Nephron progenitor cell (in vitro differentiated cells): ENCODE measurements at places on chromosomes 16 and 17.

GRCh38 chr16:82229800-82230619 is 60.0 kb upstream of the MPHOSPH6 start:
- peaks cover 12% of the 10 kb centered on the region for H3K4me1 ChIP-seq
- H3K36me3 ChIP-seq: no peaks in the 10 kb centered on the region
- no peak overlapping the region for H3K4me3 ChIP-seq

DNA sequence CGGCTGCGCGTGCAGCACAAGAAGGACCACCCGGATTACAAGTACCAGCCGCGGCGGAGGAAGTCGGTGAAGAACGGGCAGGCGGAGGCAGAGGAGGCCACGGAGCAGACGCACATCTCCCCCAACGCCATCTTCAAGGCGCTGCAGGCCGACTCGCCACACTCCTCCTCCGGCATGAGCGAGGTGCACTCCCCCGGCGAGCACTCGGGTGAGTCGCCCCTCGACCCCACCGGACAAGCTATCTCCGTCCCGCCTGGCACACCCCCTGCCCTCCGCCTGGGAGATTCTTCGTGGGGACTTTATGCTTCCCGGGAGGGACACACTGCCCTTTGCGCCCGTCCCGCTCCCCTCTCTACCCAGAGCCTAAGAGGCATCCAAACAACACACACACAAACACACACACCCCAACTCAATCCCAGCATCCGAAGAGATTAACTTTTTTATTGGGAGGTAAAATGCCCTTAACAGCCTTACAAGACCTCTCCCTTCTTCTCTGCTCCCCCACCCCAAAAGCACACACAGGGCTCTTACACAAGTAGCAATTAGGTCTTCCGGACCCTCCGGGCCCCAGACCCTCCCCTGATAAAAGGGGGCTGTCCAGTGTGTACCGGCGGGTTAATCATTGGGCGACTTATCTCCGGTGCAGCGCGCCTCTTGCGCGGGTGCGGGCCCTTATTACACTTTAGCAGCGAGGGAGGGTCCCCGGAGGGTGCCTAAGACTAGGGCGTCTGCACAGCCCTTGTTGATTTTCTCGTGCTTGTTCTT is 2.1 kb downstream of the SOX9 start:
- H3K4me3 ChIP-seq: peak overlapping the region; percentile 96
- peaks cover 19% of the 10 kb centered on the region for H3K36me3 ChIP-seq
- H3K27ac ChIP-seq: no peak overlapping the region
- peak; percentile 70 for DNase-seq
- H3K4me1 ChIP-seq: peaks cover 71% of the 10 kb centered on the region

- DNase-seq: no peak
- H3K4me1 ChIP-seq: peaks cover 27% of the 10 kb centered on the region
- H3K36me3 ChIP-seq: peaks cover 19% of the 10 kb centered on the region
- peaks cover 4% of the 10 kb centered on the region for H3K27me3 ChIP-seq
- H3K4me3 ChIP-seq: no peak overlapping the region
Measured at GRCh38 chr17:76414334-76415295, 30.2 kb downstream of the SPHK1 start.

DNA sequence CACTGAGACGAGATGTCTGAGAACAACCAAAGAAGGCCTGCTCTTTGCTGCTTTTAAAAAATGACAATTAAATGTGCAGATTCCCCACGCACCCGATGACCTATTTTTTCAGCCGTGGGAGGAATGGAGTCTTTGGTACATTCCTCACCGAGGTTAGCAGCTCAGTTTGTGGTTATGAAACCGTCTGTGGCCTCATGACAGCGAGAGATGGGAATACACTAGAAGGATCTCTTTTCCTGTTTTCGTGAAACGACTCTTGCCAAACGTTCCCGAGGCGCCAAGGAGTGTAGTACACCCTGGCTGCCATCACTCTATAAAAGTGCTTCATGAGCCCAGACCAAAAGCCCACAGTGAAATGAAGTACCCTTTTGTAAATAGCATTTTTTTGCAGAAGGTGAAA is 87.8 kb downstream of the CRISPLD2 start:
- no peak overlapping the region for H3K4me3 ChIP-seq
- H3K27ac ChIP-seq: no peak overlapping the region
- no peaks in the 10 kb centered on the region for H3K36me3 ChIP-seq

DNA sequence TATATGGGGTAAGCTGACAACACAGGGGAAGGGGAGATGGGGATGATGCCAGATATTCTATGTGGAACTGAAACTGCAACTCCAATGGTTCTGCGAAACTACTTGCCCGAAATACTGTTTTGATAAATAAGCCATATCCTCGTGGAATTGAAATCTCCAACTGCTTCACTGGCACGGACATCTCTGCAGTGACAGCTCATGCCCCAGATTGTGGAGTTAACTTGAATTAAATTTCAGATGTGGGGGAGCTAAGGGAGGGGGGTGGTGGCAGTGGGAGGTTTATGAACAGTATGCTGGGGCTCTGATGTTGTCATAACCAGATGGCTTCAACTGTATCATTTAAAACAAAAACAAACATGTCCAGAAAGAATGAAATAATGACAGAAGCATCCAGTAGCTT is 21.8 kb downstream of the NXPH3 start:
- H3K27ac ChIP-seq: no peak overlapping the region
- peaks cover 8% of the 10 kb centered on the region for H3K4me1 ChIP-seq
- H3K4me3 ChIP-seq: no peak overlapping the region
- H3K36me3 ChIP-seq: peaks cover 69% of the 10 kb centered on the region
- DNase-seq: no peak

DNA sequence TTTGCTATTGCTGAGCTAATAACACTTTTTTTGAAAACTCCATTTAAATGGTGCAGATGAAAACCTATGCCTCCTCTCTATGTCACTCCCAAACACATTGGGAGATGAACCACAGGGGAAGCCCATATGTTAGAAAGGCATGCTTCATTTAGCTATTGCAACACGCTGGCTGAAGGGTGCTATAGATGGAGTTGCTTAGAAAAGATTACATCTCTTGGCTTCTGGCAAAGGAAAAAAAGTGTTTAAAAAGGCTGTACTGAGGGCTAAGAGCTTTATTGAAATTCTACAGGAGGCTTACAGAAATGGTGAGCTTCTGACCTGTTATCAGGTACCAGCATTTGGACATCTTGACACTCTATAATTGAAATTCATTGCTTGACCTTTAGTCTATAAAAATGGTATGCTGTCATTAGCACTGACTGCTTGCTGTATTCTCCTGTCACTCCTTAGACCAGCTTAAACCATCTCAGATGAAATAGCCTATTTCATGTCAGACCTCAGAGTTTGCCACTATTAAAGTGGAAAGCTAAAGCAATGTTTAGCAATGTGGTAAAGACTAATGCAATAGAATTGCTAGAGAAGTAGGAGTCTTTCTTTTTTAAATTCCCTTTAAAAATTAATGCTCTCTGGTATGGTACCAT is 503.9 kb downstream of the CDH11 start:
- H3K27me3 ChIP-seq: no peaks in the 10 kb centered on the region
- H3K4me1 ChIP-seq: peaks cover 4% of the 10 kb centered on the region
- no peak for DNase-seq
- no peak overlapping the region for H3K27ac ChIP-seq
- H3K36me3 ChIP-seq: no peaks in the 10 kb centered on the region
- H3K4me3 ChIP-seq: no peak overlapping the region

GRCh38 chr17:66755944-66756290 is 79.0 kb upstream of the CACNG5 start:
- H3K27ac ChIP-seq: peak overlapping the region; percentile 75
- no peak for DNase-seq
- peaks cover 29% of the 10 kb centered on the region for H3K4me1 ChIP-seq
- H3K36me3 ChIP-seq: peaks cover 5% of the 10 kb centered on the region
- no peaks in the 10 kb centered on the region for H3K27me3 ChIP-seq

DNA sequence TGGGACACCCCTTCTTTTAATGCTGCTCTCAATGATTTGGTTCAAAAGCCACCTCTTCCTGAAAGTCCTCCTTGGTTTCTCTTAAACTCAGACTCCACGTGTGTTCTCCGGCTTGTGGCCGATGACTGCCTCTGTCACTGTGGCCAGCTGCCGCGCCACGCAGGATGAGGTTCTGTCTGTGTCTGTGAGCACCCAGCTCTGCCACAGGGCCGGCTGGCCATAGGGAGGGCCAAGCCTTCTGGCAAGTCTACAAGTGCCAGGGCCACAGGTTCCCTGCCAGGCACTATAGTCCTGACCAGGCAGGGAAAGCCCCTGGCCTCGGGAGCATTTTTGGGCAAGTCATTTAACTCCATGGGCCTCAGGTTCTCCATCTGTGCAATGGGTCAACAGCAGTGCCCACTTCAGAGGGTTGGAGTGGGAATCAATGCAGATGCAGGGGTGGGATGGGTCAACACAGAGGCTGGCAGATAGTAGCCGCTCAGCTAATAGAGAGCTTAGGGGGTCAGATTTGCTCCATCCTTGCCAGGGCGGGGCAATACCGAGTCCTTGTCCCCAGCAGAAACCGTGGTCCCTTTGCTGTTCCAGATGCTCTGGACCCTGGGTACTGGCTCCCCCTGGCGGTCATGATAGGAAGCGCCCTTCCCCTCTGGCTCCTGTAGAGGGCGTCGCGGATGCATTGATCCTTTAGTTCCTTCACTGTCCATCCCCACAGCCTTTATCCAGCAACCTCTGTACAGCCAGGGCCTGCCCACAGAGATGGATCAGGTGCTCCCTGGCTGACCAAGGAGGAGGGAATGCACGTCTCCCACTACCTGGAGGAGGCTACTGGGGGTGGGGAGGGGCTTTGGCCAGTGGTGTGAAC is 19.3 kb upstream of the ADGRG3 start:
- peak; percentile 87 for DNase-seq
- H3K36me3 ChIP-seq: no peaks in the 10 kb centered on the region
- H3K4me1 ChIP-seq: peaks cover 30% of the 10 kb centered on the region
- no peak overlapping the region for H3K27ac ChIP-seq

- no peaks in the 10 kb centered on the region for H3K36me3 ChIP-seq
- peaks cover 3% of the 10 kb centered on the region for H3K27me3 ChIP-seq
- H3K4me3 ChIP-seq: no peak overlapping the region
- H3K27ac ChIP-seq: no peak overlapping the region
- peaks cover 57% of the 10 kb centered on the region for H3K4me1 ChIP-seq
- no peak for DNase-seq
Measured at GRCh38 chr16:78664811-78665772, 565.6 kb downstream of the WWOX start.

GRCh38 chr17:7113273-7114071 is 1.1 kb downstream of the ASGR2 start:
- H3K36me3 ChIP-seq: peaks cover 5% of the 10 kb centered on the region
- no peak overlapping the region for H3K4me3 ChIP-seq
- peaks cover 26% of the 10 kb centered on the region for H3K4me1 ChIP-seq
- H3K27me3 ChIP-seq: peaks cover 3% of the 10 kb centered on the region
- DNase-seq: no peak

DNA sequence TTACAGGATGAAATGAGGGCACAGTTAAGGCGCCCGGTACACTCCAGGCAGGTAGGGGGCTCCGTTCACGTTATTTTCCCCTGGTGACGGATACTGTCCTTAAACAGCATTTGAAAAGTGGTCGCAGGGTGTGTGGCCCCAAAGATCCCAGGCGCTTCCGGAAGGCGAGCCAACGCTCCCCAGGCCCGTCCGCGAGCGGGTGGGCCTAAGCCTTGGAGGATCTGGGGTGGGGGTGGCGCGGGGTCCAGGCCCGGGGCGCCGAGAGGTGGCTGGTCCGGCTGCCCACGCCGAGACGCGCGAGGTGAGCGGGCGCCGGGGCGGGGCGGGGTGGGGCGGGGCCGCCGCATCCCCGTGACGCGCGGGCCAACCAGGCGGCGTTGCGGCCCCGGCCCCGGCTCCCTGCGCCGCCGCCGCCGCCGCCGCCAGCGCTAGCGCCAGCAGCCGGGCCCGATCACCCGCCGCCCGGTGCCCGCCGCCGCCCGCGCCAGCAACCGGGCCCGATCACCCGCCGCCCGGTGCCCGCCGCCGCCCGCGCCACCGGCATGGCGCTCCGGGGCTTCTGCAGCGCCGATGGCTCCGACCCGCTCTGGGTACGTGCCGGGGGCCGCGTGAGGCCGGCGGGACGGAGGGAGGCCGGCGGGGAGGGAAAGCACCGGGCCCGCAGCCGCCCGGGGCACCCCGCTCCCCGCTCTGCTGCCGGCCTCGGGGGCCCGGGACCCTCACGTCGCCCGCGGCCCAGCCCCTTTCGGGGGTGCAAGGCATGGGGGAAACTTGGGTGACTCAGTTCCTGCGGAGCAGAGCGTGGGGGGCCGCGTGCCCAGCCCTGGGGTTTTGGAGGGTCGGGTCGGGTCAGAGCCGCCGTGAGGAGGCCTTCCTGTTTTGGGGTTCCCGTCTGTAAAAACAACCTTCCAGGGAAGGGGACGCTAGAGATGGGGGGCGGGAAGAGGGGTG is at the start of gene ABCC1:
ABCC1 (plus strand) TSS at position 407 of the 951 bp plus-strand sequence; CDS start at position 543, 136 bp downstream.
- DNase-seq: peak; percentile 67
- peaks cover 25% of the 10 kb centered on the region for H3K4me1 ChIP-seq
- H3K4me3 ChIP-seq: peak within 1 kb of the TSS; percentile 97
- peaks cover 20% of the 10 kb centered on the region for H3K27me3 ChIP-seq
- peak within 1 kb of the TSS; percentile 69 for H3K27ac ChIP-seq

DNA sequence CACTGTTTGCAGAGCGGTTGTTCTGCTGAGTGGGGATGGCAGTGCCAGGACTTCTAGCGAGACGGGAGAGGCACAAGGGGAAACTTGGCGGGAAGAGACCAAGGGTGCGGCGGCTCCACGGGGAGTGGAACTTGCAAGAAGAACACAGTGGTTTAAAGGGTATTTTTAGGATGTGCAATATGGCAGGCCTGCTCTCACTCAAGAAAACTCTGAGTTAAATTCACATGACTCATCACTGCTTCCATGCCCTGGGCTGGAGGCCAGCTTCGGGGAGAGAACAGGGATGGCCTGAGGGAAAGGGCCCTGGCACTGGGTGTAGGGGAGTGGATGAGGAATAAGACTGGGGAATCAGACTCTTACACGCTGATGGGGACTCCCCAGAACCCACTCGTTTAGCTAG is 13.3 kb upstream of the CD300LD start:
- H3K4me1 ChIP-seq: no peaks in the 10 kb centered on the region
- no peak overlapping the region for H3K4me3 ChIP-seq
- no peak overlapping the region for H3K27ac ChIP-seq
- no peak for DNase-seq

- no peaks in the 10 kb centered on the region for H3K36me3 ChIP-seq
- H3K4me1 ChIP-seq: peaks cover 55% of the 10 kb centered on the region
- peak; percentile 13 for DNase-seq
Measured at GRCh38 chr17:1621273-1621954, 7.2 kb downstream of the SLC43A2 start.

GRCh38 chr16:88406096-88407041 is 23.6 kb downstream of the ZNF469 start:
- no peak for DNase-seq
- H3K4me1 ChIP-seq: peaks cover 73% of the 10 kb centered on the region
- peaks cover 16% of the 10 kb centered on the region for H3K27me3 ChIP-seq
- no peaks in the 10 kb centered on the region for H3K36me3 ChIP-seq
- H3K4me3 ChIP-seq: no peak overlapping the region

GRCh38 chr17:45398800-45399199 is 33.9 kb downstream of the ARHGAP27 start:
- peaks cover 23% of the 10 kb centered on the region for H3K4me1 ChIP-seq
- H3K27ac ChIP-seq: peak overlapping the region; percentile 53
- no peak for DNase-seq

DNA sequence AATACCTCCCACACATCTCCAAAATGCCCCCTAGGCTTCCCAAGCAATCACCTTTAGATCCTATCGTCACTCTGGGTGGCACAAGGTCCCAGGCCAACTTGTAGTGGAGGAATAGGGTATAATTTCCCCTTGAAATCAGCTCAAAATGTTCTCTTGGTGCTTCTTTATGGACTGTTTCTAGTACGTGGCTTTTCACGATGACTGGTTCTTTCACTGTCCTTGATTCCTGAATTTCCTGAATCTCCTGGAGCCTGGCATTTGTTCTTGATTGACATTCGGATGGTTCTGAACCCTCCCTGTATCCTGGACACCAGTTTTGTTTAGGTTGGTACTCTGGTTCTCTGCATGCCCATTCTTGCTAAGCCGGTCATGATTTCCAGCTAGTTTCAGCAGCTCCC is 6.9 kb upstream of the VPS53 start:
- peaks cover 5% of the 10 kb centered on the region for H3K36me3 ChIP-seq
- DNase-seq: no peak
- H3K27ac ChIP-seq: no peak overlapping the region
- H3K4me3 ChIP-seq: no peak overlapping the region
- peaks cover 10% of the 10 kb centered on the region for H3K4me1 ChIP-seq
- peaks cover 27% of the 10 kb centered on the region for H3K27me3 ChIP-seq
